ENCODE measurements at places on chromosomes 7 and 10.

GRCh38 chr7:115356139-115356746 lies 434.3 kb downstream of the MDFIC start:
- DNase-seq: no peak

- DNase-seq: no peak
Observed at GRCh38 chr7:48101352-48101751, 12.3 kb downstream of the UPP1 start.

DNA sequence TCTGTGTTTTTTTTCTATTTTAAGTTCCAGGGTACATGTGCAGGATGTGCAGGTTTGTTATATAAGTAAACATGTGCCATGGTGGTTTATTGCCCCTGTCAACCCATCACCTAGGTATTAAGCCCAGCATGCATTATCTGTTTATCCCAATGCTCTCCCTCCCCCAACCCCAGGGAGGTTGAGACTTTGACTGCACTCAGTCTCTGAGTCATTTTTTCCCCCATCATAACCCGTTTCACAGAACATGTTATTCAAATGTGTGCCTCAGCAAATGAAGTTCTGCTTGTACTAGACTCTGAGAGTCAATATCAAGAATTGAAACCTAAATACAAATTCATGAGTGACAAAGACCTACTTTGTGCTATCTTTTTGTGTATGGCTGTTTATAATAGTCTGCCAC lies 70.0 kb upstream of the CYP26C1 start:
- DNase-seq: no peak

DNA sequence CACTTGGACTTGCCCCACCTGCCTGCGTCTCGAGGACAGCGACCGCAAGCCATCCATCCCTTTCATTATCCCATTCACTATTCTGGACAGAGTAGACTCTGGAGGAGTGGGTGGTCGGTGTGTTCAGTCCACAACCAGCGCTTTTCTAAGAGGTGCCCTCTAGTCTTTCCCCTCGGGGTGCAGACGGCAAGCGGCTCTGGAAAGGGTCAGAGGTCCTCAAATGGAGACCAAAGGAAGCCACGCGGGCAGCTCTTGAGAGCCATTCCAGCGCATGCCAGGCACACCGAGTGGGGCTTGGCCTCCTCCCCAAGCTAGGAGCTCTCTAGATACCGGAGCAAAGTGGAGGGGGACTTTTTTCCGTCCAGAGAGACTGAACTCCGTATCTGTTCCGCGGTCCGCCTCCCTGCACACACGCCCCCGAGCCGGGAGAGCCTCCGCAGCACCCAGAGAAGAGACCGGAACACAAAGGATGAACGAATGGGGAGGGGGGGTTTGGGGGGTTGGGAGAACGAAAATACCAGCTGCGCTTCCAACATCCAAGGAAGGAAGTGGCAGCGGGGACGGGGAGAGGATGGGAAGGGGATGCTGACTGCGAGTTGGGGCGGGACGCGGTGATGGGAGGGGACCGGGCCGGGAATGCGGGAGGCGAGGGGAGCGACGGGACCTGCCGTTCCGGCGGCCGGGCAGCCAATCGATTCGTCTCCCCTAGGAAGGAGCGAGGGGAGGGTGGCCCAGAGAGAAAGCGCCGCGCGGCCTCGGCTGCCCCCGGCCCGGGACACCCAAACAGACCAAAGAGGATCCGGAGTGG lies 515 bp downstream of the GSDME start:
- no peak for DNase-seq

GRCh38 chr7:150973571-150974451 lies 4.3 kb downstream of the KCNH2 start:
- peak; percentile 79 for DNase-seq

DNA sequence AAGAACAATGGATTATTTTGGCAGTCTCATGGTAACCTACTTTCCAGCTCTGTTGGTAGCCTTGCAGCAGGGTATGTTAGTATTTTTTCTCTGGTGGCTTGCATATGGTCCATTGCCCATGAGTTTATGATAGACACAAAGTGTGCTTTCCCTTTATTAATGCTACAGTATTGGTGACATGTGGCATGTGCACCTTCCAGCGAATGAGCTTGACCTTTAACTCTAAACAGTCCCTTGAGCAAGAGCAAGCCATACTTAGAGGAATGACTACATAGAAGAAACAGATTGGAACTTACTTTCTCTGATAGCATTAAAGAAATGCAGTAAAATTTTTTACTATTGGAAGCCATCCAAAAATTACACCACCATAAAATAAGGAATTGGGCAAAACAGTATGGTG lies 73.9 kb downstream of the VTI1A start:
- DNase-seq: no peak

DNA sequence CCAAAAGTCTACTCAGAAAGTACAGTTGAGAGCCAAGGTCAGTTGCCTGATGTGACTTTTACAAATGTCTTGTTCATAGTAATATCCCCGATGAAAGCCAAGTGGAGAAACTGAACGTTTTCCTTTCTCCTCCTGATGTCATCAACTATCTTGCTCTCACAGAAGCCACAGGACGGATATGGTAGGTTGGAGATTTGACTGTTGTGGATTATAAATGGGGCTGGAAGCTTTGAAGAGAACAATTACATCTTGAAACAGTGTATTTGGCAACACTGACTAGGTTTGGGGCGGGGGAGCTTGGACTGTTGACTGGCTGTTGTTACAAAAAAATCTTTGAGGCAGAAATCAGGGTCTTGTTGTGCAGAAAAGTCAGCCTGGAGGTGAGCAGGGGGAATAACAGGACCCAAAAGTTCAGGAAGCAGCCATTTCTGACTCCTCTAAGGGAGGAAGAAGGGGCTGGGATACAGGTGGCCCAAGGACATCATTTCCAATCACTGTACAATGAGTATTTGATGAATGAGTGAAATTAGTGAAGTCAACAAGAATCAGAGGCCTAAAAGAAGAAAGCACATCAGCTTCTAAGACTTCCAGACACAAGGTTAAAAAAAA lies 24.3 kb downstream of the PLEKHS1 start:
- no peak for DNase-seq

- no peak for DNase-seq
Observed at GRCh38 chr10:7795605-7796004, 7.6 kb downstream of the ATP5F1C start.

DNA sequence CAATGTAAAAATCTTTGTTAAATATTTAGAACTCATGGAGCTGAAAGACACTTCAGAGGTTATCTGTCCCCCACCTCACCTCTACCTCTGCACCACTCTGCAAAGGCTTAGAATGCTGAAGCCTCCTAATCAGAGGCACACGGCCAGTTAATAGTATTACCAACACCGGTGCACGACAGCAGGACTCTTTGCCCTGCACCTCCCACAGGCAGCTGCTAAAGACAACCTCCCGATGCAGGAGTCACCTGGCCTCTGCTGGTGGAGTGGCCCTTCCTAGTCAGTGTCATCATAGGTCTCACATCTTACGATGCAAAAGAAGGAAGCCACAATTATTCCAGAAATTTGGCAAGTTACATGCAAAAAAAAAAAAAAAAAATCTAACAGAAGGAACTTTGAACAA lies 66.6 kb upstream of the MGMT start:
- no peak for DNase-seq

GRCh38 chr10:4024516-4025245 lies 239.7 kb upstream of the KLF6 start:
- DNase-seq: no peak

GRCh38 chr10:50605951-50606270 lies 17.8 kb downstream of the SGMS1 start:
- DNase-seq: peak; percentile 11

DNA sequence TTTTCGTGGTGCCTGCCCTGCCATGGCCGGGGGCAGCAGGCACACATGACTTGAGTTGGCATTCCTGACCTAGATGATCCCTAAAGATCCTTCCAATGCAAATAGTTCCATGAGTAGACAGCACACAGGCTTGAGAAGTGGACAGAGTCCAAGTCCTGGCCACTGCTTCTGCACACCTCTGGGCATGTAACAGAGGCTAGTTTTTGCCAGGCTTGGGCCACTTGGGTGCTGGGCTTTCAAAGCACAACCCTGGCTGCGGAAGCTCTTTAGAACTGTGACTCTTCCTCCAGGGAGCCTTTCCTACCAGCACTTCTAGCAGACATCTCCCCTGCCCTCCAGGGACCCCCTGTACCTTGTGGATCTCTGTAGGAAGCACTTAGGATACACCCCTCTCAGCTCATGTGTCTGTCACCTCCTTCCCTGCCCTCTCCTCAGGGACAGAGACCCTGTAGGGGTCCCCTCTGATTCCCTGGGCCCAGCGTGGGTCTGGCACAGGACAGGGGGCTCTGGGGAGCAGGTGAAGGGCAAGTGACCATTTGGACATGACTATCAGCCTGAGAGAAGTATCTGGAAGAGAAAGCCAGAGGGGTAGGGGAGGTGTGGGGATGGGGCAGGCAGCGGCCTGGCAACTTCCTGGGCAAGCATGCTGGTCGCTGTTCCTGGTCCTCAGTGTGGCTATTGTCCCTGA lies 36.2 kb downstream of the ZCCHC24 start:
- no peak for DNase-seq

DNA sequence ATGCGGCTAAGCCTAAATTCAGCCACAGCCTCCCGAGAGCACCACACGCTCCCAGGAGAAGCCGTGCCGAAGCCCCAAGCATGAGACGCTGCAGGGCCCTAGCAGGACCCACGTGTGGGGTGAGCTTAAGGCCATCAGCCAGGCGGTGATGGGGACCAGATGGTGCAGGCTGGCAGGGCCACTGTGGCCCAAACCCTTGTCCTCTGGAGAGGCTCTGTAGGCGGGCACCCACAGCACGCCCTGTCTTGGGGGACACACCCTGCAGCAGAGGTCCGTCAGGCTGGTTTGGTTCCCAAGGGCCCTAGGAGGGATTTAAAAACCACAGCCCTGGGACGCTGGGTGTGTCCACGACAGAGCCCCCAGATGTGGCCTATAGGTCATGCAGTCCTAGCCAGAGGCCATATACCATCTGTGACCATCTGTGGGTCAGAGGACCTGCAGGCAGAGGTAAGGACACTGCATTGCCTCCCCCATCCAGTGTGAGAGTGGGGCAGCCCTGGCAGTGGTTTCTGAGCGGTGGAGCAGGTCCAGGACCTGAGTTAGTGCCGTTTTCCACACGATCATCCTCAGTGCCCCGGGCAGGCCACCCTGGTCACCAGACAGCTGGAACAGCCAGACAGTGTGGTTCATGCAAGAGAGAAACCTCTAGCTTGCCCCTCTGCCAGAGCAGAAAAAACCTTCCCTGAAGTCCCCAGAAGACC lies 39.6 kb upstream of the INPP5A start:
- DNase-seq: no peak

DNA sequence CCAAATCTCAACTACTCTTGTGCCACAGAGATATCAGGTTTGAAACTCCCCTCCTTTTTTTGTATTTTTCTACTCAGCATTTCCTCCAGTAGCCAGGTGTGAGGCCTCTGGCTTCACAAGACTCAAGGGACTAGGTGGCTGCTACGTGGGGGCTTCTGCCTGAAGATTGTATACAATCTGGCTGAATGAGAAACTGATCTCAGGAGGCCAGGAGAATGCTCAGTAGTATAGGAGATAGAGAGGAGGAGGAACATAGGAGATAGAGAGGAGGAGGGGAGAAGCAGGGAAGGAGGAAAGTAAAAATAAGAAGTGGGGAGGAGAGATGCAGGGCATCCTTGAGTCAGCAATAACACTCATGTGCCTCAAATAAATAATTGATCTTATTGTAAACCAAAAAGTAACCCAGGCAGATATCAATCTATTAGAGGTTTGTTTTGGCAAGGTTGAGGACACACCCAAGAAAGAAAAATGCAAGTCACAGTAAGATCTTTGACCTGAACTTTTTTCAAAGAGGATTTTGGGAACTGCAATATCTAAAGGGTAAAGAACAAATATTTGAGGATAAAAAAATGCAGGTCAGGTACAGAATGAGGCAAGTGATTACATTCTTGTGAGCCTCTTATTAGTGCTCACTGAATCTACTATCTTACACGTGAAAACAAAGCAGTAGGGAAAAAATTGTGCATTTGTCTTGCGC lies 36.8 kb downstream of the AKR1C8 start:
- no peak for DNase-seq

DNA sequence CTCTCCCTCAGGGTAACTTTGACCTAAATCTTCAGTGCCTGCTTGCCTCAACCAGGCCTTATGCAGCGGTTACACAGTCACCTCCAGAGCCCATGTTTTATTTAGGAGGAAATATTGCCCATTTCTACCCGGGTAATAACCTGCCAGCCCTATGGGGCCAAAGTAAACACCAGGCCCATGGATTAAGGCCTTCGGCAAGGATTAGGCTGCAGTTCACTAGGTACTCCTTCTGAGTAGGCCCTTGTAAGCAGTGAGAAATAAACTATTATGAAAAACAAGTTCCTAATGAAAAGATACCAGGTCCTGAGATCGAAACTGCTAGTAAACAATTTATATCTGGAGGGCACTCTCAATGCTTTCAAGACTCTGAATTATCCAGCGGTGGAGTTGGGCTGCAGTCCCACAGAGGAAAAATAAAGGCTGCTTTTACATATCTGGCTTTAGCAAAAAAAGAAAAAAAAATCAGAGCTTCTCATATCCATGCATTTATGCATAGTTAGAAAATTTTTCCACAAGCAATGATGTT lies 3.7 kb upstream of the HOXA10 start:
- no peak for DNase-seq

DNA sequence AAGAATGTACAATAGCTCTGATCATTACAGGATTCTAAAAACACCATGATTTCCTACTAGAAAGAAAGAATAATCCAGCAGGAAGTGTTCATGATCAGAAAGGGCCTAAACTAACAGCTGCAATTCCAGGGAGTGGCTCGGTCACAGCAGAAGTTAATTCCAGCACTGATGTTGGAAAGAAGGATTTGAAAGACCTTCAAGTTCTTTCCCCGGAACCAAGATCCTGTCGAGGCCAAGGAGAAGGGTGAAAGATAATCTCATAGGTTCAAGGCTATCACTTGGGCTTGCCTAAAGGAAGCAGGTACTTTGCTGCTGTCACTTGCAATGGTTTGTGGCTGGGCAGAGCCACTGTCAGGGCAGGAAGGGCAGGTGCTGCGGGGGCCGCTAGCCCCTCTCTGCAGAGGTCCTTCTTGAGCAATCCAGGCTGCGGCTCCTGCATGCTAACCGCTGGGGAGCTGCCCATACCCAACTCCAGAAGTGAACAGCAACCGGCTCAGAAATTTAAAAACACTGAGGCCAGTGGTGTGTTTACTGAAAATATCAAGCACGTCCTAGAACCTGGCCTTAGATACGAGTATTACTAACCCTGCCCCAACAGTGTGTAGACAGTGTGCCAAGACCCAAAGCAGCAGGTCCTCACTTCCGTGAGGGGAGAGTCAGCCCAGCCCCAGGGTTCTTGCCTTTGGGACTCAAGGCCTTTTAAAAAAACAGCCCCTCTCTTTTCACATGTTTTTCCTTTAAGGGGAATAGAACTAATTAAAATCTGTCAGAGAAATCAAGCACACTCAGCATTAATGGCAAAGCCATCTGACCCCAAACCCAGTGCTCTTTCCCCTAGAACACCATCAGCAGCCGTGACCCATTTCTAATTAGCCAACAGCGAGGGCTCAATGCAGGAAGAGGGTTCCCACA lies 76.8 kb downstream of the VIPR2 start:
- DNase-seq: no peak

GRCh38 chr10:93612311-93612710 lies at the start of gene PDE6C:
TSS of gene PDE6C (plus strand) at chr10:93612537. CDS start at chr10:93612726, 189 bp downstream.
- no peak for DNase-seq

DNA sequence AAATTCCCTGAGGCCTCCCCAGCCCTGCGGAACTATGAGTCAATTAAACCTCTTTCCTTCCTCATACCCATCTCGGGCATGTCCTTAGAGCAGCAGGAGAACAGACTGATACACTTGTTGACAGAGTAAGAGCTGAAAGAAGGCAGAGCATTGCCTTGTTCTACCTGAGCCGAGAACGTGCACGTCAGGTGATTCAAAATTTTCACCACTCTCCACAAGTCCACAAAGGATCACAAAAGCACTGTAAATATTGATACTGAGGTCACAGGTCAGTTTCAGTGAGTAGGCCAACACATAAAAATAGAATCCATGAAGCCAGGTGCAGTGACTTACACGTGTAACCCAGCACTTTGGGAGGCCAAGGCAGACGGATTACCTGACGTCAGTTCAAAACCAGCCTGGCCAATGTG lies 27.8 kb downstream of the DCLRE1C start:
- DNase-seq: no peak
